ENCODE measurements at places on chromosomes 6 and 20.

- DNase-seq, result no peak
Measured at GRCh38 chr6:82178077-82178758, 69.3 kb downstream of the IBTK start.

- no peak for DNase-seq
Measured at GRCh38 chr6:98547634-98548033, 286.7 kb upstream of the POU3F2 start.

GRCh38 chr6:98274691-98275090, 559.7 kb upstream of the POU3F2 start:
- no peak for DNase-seq

DNA sequence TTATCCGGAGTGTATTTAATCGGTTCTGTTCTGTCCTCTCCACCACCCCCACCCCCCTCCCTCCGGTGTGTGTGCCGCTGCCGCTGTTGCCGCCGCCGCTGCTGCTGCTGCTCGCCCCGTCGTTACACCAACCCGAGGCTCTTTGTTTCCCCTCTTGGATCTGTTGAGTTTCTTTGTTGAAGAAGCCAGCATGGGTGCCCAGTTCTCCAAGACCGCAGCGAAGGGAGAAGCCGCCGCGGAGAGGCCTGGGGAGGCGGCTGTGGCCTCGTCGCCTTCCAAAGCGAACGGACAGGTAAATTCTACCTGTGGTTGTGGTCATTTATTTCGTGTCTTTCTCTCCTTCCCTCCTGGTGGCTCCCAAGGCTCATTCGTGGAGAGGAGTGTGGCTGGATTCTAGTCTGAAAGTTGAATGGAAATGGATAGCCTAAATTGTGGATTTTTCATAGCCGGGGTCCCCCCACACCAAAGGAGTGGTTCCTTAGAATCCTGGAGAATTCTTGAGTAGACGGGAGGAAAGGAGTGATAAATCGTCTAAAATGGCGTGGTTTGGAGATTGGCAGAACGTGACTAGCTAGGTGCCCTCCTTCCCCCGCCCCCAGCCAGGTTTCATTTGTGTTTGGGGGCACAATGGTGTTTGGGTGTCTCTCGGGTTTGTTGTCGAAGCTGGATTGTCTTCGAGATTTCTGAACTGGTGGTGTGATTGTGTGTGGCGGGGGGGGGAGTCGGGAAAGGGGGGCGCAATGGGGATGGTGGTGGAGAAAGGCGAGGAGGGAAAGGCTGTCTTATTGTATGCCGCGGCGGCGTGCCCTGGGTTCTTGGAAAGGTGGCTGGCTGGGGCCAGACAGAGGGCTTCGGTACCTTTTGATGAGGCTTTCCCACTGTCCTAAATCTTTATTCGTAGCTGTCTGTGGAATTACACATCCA, 673 bp downstream of the MARCKS start:
- peak; percentile 11 for DNase-seq

GRCh38 chr6:166494757-166495486, 91.6 kb downstream of the RAMACL start:
- peak; percentile 70 for DNase-seq

DNA sequence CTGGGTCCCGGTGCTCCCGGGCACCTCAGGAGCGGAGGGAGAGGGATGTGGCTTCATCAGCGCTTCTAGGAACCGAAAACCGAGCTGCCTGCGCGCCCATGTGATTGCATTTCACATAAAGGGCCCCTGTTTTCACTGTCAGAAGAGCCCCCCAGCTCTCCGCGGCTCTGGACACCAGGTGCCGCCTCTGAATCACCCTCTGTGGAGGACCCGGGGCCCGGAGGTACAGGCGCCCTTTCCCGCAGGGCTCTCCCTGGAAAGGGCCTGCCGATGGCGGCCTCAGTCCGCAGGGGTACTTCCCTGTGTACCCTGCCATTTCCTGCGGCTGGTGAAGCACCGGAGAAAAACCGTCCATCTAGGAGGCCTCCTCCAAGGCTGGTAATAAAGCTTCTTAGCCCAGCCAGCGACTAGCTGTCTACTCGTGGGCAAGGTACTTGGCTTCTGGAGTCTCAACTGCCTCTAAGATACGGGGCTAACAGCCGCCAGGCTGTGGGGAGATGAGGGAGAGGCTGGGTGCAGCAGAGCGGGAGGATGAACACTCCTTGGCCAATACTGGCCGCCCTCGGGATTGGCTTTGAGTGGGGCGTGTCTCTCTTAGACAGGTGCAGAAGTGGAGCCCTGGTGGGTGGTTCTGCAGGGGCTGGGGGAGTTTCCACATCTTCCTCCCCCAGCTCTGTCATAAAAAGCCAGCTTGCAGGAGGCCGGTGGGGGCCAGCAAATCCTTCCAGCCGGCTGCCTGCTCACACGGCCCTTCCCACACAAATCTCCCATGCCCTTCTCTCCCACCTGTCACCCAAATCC, 1.6 kb downstream of the PPP1R16B start:
- DNase-seq, result peak; percentile 57

GRCh38 chr6:16973051-16973450, 128.8 kb upstream of the STMND1 start:
- DNase-seq, result no peak

- DNase-seq, result no peak
Measured at GRCh38 chr6:77136086-77136485, 327.2 kb downstream of the HTR1B start.

GRCh38 chr6:90021711-90022110, 127.4 kb downstream of the GJA10 start:
- no peak for DNase-seq

- peak; percentile 50 for DNase-seq
Measured at GRCh38 chr20:45098103-45098773, 2.7 kb downstream of the KCNS1 start.

GRCh38 chr6:163630096-163630495, 215.6 kb downstream of the QKI start:
- no peak for DNase-seq

DNA sequence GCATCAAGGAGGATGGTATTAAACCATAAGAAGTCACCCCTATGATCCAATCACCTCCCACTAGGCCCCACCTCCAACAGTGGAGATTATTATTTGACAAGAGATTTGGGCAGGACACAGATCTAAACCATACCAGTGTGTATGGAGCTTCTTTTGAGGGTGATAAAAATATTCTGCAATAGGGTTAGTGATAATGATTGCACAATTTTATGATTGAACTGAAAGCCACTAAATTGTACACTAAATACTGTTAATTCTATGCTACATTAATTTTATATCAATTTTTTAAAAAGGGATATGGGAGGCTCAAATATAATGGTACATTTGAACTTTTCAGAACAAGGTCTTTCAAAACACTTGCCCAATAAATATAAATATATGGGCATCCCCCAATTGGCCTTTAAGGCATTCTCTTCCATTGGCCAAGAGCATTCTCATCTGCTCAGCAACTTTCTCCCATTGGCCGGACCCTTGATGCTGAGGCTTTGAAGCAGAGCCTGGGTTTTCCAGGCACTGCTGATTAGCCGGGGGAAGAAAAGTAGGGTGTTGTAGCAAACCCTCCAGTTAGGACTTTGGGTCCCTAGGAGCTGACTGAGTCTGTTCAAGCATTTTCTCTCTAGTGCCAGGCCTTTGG, 209.9 kb downstream of the LRFN2 start:
- no peak for DNase-seq

DNA sequence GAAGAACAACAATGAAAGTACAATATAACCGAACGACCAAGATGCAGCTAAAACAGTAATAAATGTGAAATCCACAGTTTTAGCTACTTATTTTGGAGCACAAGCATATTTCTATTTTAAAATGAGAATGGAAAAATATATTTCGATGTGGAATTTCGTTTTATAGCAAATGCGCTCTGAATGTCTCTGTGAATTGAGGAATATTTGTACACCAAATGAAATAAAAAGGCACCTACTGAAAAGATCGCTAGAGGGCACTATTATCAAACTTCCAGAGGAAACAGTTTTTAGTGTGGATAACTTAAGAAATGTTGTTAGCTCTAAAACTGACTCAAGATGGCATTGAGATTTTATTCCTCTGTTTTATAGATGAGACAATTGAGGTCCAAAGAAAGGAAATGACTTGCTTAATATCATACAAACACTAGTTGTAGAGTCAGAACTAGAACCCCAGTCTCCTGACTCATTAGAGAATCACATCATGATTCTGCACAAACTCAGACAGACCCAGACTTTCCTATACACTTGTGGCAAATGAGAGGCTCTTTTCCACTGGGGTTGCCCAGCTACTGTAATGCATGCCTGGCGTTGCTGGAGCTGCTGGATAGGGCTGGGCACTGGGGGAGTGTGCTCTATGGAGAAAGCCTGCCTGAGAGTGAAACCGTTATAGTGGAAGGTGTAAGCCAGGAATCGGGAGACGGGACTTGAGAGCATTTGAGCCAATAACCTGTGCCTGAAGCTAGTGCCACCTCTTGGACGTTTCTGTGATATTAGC, 51.9 kb downstream of the GCLC start:
- DNase-seq, result peak; percentile 64

GRCh38 chr20:21324126-21324525, 21.0 kb downstream of the XRN2 start:
- DNase-seq, result no peak

GRCh38 chr6:116876635-116877611, at the start of gene RFX6:
RFX6 (plus strand) TSS chr6:116877242; CDS start chr6:116877276, 34 bp downstream.
- no peak for DNase-seq

DNA sequence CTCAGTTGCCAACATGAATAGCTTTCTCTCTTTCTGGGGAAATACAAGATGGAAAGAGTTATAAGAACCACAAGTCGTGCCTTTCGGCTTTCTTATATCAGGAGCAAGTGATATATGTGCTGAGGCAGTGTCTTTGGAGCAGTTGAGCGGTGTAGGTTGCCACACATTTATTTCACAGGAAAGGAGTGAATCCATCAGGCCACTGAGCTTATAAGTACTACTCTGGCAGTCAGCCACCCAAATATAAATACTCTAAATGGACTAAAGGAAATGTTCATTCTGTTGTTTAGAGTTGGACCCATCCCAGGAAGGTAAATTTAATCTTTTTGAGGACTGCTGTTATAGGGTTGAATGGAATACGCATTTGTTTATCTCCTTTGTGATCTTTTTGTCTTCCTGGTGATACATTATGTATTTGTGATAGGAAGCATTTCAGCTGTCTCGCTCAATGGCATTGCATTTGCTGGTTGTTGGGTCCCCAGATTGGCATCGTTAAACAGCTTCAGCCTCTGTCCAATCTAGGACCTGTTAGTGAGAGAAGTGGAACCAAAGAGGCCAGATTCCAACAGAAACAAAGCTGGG, 139.7 kb downstream of the SOBP start:
- no peak for DNase-seq
